ENCODE measurements at places on chromosomes 2 and 18. TPM values are rescaled to one million over a fixed set of nuclear protein-coding genes. Genes with fewer than 3 reads are reported as not detected.

DNA sequence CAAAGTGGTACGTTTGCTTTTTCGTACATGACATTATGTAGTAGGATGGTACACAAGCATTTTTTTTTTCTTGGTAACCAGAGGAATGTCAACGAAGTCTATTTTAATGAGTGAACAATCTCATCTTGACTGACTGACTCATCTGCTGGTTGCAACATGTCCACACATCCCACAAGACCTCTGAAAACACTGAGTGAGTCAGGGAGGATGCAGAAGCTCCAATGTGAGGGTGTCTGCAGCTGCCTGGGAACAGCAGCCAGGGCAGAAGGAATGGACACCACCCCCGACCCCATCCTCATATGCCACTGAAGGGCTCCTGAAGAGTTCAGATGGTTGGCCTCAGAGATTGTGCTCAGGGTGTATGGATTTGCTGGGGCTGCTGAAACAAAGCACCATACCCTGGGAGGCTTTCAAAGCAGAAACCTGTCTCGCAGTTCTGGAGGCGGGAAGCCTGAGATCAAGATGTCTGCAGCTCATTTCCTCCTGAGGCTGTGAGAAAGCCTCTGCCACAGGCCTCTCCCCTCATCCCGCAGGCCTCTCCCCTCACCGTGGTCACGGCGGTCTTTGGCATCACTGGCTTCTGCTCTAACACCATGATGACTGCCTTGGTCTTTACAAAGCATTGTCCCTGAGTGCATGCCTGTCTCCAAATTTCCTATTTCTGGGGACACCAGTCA lies 124.6 kb downstream of the LRATD1 start:
- DNase-seq: no peak

GRCh38 chr2:173117678-173118077 lies 42.0 kb downstream of the MAP3K20 start:
- no peak for DNase-seq

DNA sequence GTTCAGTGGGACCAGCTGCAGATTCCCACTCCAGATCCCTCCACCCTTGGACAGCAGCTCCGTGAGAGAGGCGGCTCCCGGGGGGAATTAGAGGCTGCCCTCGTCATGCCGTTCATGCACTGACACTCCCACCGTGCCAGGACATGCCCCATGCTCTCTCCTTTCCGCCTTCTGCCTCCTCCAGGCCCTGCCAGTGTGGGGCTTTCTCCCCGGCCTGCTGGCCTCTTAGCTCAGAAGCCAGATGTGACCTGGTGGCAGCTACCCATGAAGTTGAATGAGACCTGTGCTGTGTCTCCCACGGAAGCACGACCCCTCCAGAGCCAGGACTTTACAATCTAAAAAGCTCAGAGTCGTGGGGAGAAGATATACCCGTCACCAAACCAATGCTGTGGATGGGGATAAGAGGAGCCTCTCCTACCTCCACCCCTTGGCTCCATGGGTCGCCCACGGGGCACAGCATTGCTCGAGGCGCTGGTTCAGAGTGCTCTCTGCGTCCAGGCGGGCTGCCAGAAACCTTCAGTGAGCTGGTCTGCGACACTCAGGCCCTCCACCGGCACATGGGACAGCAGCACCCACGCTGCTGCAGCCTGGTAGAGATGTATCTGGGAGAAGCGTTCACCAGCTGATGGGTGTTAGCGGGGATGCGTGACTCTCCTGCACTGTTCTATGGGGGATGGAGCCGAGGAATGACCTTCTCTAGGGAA lies 111.0 kb upstream of the GPC1 start:
- no peak for DNase-seq

Gene ALPI
- total RNA-seq: not detected

DNA sequence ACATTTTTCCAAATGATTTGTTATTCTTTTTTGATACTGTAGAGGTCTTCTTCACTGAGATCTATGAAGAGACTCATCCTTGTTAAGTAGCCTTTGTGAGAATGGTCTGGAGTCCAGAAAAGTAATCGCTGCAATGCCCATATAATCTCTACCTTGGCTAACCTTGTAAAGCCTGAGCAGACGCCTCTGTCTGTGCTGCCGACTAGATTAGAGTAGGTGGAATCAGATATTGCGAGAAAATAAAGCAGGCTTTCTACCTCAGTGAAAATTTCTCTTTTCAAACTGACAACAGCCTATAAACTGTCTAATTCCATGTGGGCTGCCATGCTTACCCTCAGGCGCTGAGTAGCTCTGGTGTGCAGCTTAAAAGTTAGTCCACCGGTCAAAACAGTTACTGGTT lies 17.5 kb upstream of the CERS6 start:
- no peak for DNase-seq

Gene TCF4
- total RNA-seq: 87.2 TPM

GRCh38 chr18:62105376-62105775 lies 81.5 kb downstream of the PIGN start:
- DNase-seq: no peak

- peak; percentile 93 for DNase-seq
These were observed 38.6 kb downstream of the ADNP2 start for GRCh38 chr18:80147418-80148325.

- DNase-seq: no peak
These were observed 32.6 kb downstream of the CCDC102B start for GRCh38 chr18:68830256-68831045.

Gene PKDCC
- total RNA-seq: 11.1 TPM

- DNase-seq: no peak
These were observed 3.6 kb upstream of the ONECUT2 start for GRCh38 chr18:57431467-57432080.

GRCh38 chr18:29979881-29980280 lies 1062.7 kb downstream of the DSC3 start:
- DNase-seq: no peak

- no peak for DNase-seq
These were observed 214.0 kb downstream of the DLGAP1 start for GRCh38 chr18:4241090-4241617.

DNA sequence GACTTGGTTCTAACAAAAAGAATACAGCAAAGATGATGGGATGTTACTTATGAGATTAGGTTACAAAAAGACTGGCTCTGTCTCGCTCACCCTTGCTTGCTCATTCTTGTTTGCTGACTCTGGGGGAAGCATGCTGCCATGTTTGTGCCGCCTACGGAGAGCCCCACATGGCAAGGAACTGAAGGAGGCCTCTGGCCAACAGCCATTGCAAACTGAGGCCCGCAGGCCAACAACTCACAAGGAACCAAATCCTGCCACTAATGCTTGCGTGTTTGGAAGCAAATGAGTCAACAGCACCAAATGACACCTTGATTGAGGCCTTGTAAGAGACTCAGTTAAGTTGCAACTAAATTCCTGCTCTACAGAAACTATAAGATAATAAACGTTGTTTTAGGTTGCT lies 297.6 kb upstream of the STON1 start:
- no peak for DNase-seq

- DNase-seq: peak; percentile 22
These were observed 62.2 kb downstream of the ALPK2 start for GRCh38 chr18:58566556-58567292.

Gene WDR12
- 10.5 TPM for total RNA-seq

- no peak for DNase-seq
These were observed 15.1 kb downstream of the SH2D6 start for GRCh38 chr2:85433511-85434089.

DNA sequence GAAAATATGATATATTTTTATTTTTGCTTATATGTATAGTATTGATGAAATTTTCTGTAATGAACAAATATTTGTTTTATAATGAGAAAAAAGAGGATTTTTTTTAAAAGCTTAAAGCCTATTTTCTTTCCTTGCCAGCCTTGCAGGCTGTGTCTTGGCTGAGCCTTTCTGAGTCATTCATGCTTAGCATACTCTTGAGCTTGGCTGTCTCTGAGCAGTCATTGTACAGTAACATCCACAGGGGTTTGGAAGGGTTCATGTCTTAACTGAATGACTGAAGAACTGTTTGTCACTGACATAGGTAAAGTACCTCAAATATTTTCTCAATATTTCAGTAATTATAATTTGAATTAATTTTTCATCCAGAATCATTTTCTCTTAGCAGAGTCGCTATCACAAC lies 49.3 kb downstream of the GPR39 start:
- DNase-seq: no peak

- no peak for DNase-seq
These were observed 4.5 kb upstream of the NPPC start for GRCh38 chr2:231930593-231931281.
